ENCODE measurements at places on chromosomes 16 and 17.

- no peak for DNase-seq
Measured at GRCh38 chr17:48059125-48059668, 11.0 kb downstream of the NFE2L1 start.

GRCh38 chr17:77709594-77709993 lies 248.9 kb upstream of the TNRC6C start:
- DNase-seq, result no peak

- DNase-seq, result no peak
Measured at GRCh38 chr16:54812229-54812628, 118.4 kb upstream of the IRX5 start.

GRCh38 chr17:9432134-9432885 lies 143.3 kb downstream of the STX8 start:
- no peak for DNase-seq

- DNase-seq, result no peak
Measured at GRCh38 chr16:53511403-53512280, 8.6 kb upstream of the AKTIP start.

DNA sequence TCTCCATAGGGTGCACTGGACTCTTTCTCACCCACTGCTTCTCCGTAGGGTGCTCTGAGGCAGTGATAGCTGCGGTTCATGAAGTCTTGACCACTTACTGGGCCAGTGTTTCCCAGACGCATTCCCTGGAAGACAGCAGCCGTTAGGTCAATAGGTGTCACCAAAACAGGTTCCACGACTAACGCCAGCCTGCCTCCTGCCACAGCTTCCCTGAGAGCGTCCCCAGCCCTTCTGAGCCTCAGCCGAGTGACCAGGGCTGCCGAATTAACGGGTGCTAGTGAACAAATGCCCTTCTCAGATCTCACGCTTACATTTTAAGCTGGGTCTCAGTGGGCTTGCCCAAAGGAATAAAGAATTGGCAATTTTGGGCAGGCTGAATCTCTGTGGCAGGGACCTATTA lies 188.7 kb upstream of the TNRC6C start:
- no peak for DNase-seq

All from CD4-positive, alpha-beta T cell treated with Interferon gamma for 1 hour (primary cell).